ENCODE measurements at places on chromosomes 6 and 20.

- DNase-seq, result peak; percentile 90
Measured at GRCh38 chr6:28648035-28648877, 122.6 kb downstream of the GPX5 start.

GRCh38 chr6:160024152-160024551, 55.3 kb downstream of the IGF2R start:
- no peak for DNase-seq

DNA sequence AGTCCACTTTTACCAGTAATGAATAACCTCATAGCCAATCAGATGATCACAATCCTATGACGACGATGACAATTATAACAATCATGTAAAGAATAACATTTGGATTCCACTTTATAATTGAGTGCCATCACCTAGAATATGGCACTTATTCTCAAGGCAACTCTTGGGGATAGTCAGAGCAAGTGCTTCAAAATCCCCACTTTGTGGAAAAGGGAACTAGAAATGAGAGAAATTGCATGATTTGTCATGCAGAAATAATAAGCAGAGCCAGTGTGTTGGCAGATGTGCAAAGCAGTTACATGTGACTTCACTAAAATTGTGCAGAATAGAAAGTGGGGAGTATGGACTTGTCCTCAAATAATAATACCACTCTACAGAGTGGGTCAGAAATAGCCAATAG, 41.3 kb downstream of the FRK start:
- no peak for DNase-seq

DNA sequence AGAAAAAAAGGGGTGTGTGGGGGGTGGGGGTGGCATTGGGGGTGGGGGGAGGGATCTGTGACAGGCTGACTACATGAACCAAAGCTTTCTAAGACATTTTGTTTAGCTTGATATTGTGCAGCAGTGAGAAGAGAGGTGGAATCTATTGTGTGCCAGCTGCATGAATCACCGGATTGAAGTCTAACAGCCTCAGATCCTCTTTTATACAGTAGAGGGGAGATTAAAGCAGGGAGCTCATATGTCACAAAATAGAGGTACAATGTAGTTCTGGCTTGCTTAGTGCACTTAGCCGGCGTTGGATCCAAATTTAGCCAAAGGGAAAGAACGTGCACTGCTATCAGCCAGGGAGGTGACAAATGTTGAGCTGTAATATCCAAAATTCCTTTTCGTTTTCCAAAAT, 404.2 kb upstream of the CITED2 start:
- DNase-seq, result no peak

DNA sequence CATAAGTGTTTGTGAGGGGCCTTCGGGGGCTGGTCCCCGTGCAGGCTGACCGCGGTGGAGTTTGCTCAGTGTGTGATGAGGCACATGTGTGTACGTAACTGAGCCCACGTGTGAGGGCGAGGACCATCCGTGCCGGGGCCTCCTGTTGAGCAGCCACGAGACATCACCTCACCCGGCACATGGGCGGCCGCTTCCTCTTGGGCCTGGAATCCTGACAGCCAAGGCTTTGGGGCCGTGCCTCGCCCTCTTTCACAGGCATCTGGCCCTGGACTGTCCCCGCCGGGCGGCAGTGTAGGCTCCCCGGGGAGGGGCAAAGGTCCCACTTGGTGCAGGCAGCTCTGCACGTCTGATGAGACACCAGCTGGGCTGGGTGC, 202.3 kb downstream of the DLL1 start:
- no peak for DNase-seq

DNA sequence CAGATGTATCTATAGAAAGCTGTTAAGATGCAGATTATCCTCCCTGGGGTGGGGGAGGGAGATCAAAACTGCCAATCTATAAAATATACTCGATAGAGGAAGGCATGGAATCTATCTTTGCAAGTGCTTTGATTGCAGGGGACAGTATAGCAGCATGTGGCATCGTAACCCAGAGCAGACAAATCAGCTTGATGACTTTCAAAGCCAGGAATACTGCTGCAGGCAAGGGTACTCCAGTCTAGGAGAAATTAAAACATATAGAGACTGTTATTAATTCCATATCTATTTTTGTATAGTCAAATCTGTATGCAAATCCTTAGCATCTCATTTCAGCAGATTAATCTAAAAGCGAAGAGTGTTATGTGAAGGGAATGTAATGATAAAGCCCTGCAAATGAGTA, 159.4 kb downstream of the MMS22L start:
- DNase-seq, result no peak

DNA sequence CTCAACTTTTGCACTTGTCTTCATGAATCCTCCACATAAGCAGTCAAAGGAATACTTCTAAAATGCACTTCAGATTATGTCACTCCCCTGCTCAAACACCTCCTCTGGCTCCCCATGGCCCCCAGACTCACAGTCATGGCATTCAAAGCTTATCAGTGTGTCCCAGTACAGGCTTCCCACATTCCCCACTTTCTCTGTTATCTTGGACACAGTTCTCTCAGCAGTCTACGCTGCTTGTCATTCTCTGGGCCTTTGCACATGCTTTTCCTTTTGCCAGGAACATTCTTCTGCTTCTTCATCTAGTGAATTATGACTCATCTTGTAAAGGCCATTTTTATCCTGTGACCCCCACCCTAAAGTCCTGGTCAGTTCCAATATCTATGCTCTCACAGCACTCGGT, 31.8 kb downstream of the SLC13A3 start:
- no peak for DNase-seq

- DNase-seq, result no peak
Measured at GRCh38 chr6:148325316-148326068, 17.1 kb upstream of the SASH1 start.

- DNase-seq, result no peak
Measured at GRCh38 chr6:95658886-95659285, 81.6 kb downstream of the MANEA start.

GRCh38 chr6:125637207-125637606, 112.2 kb upstream of the HEY2 start:
- DNase-seq, result no peak

GRCh38 chr6:157732416-157733161, 90.5 kb upstream of the SNX9 start:
- DNase-seq, result no peak

- DNase-seq, result no peak
Measured at GRCh38 chr20:57231161-57231560, 35.3 kb downstream of the BMP7 start.
